ENCODE measurements at places on chromosomes 6 and 20.

- DNase-seq = no peak
These were observed 459.2 kb upstream of the SOX4 start for GRCh38 chr6:21134356-21134755.

DNA sequence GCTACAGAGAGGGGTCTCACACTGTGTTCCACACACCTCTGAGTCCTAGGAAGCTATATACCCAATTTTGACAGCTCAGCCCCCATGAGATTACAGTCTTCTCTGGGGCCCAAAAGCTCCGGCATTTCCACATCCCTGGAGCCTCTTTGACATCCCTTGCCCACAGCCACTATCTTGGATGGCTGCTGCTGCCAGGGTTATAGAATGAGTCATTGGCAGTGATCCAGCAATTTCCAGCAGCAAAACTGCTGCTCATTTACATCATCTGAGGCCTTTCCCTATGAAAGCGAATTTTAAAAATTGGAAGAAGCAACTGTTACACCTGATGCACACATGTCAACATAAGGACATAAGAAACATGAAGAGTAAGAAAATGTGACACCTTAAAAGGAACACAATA is 590.7 kb downstream of the MEI4 start:
- no peak for DNase-seq

- DNase-seq = peak; percentile 13
These were observed 55.4 kb downstream of the CTNNBL1 start for GRCh38 chr20:37749218-37749617.

DNA sequence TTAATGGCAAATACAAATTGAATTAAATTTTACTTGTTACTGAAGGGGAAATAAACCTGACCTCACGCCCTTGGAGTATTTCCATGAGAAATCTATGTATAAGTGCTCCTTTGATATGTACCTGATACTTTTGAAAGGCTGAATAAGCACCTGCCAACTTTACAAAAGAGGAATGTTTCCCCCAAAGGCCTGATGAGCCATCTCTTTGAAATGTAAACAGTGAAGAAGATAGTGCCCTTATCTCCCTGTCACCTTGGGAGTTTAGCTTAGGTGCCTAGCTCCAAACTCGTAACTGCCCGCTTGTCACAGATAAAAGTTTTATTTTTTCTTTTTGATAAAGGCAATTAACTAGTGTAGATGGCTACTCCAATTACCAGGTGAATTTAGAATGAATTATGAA is 1.1 kb upstream of the ZNF343 start:
- no peak for DNase-seq

DNA sequence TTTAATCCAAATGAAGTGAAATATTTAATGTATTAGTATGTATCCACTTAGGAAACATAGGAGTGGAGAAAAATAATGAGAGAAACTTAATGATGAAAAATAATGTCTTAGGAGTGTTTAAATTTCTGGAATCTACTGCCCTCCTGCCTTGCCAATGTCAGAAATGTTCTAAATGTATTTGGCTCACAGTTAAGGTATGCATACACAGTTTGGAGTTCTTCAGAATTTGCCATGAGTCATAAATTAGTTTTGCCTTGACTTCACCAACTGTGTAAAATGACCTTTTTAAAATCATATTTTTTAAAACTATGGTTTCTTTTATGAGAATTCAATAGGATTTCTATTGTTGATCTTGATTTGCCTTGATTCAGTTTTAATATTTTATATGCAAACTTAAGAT is 191.7 kb upstream of the HSF2 start:
- DNase-seq = no peak

DNA sequence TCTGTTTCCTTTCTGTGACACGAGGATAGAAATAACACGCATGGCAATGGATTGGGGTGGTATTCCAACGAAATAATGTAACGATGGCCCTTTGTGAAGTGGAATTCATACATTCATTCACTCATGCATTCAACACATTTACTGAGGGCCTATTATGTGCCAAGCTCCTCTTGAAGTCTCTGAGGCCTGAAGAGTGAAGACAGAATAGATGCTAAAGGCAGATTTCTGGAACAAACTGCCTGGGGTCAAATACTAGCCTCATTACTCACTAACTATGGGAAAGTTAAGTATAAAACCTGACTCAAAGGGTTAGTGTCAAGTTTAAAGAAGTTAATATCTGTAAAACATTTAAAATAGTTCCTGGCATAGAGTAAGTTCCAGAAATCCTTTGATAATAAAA is 279.6 kb upstream of the SULF2 start:
- no peak for DNase-seq

DNA sequence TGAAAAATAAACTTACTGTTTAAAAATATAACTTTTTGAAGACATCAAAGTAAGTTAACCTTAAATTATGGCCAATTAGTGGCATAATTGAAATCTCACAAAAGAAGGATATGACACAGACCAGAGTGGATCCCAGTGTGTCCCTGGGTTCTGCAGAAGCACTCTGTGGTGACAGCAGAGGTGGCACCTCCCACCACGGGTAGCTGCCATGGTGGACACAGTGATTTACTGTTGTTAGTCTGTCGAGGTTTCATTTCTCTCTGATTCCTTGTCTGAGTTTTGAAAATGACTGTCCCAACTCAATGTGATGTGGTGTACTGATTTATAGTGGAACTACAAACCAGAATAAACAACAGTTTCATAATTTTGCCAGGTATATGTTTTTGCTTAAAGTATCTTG is 76.5 kb downstream of the TULP4 start:
- DNase-seq = no peak
